ENCODE measurements at places on chromosomes 1 and 21.

- no peak for DNase-seq
Observed at GRCh38 chr1:20588634-20589225, at the start of gene CDA. Gene CDA, plus strand, starts transcription at chr1:20589097. Its CDS starts 33 bp downstream, at chr1:20589130.

- no peak for DNase-seq
Observed at GRCh38 chr21:34080710-34081109, 7.3 kb downstream of the MRPS6 start.

- no peak for DNase-seq
Observed at GRCh38 chr1:36913016-36913415, 121.3 kb downstream of the GRIK3 start.

DNA sequence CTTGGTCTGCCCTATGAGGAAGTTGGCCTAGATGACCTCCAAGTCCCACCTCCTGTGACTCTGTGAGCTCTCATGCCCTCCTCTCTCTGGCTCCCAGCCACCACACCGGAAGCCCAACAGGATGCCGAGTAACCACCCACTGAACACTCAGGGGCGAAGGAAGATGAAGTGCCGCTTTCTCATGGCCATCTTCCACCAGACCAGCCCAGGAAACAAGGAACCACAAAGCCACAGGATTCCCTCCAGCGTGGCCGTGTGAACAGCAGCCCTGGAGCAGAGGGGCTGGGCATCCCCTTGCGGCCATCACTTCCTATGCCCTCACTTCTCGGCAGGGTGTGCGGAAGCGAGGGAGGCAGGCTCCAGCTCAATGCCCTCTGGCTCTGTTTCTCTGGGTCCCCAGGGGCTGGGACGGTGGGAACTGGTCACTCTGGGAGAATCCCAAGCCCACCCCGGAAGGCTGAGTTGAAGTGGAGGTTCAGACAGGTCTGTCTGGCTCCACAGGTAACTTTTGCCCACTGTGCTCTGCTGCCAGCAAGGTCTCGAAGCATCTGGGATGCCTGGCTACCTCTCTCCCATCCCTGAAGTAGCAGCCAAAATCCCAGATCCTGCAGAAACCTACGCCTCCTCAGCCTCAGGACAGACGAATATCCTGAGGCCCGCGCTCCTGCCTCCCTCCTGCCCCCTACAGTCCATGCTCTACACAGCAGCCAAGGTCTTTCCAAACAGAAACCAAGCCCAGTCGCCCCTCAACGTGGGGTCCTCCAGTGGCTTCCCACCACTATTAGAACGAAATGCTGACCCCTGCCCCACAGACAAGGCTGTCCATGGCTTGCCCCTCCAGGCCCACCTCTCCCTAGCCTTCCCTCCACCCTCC is 44.2 kb upstream of the ECE1 start:
- peak; percentile 60 for DNase-seq

DNA sequence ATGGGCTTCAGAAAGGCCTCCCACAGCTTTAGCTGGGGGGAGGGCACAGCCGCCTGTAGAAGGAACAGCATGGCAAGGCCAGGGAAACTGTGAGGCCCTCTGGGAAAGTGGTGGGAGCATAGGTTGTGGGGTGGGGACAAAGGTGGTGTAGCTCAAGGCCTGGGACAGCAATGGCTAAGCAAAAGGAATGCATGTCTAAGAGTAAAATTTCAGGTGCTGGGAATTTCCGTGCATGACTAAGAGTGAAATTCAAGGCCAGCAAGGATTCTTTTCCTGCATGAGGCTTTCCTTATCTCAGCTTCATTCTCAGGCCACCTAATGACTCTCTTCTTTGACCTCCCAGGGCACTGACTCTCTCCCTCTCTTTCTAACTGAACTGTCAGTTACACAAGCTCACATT is 86.5 kb upstream of the WNT4 start:
- no peak for DNase-seq

DNA sequence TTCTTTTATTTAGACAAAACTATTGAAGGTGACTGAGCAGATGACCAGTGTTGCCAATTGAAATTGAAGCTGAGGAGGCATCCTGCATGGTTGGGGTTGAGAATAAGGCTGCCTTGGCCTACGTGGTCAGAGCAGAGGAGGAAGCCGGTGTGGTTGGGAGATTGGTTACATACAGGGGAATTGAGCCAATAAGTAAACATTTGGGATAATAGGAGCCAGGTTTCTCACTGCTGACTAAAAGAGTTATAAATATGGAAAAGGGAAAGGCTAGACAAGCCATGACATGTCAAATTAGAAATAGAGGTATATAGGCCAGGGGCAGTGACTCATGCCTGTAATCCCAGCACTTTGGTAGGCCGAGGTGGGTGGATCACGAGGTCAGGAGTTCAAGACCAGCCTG is 15.8 kb downstream of the SNX7 start:
- DNase-seq = no peak
